Fibroblast of villous mesenchyme (primary cell): ENCODE measurements at places on chromosomes 16 and 17. TPM values are rescaled to one million over a fixed set of nuclear protein-coding genes. Genes with fewer than 3 reads are reported as not detected.

Gene RHOT1
- 29.0 and 48.8 TPM in 2 replicates for total RNA-seq

Gene SDK2
- under 0.01 TPM in 2 replicates for total RNA-seq

Gene ABCC3
- total RNA-seq: 14.5 and 39.3 TPM in 2 replicates

Gene TVP23A
- total RNA-seq: not detected in 2 replicates

Gene CDH1
- total RNA-seq: under 0.01 TPM in 1 of 2 replicates, not detected in the other

Gene AARSD1
- 16.0 and 16.8 TPM in 2 replicates for total RNA-seq

Gene TTYH2
- total RNA-seq: 1.3 TPM in 2 replicates

Gene MYO15B
- total RNA-seq: 1.6 and 3.9 TPM in 2 replicates

Gene UMOD
- total RNA-seq: not detected in 2 replicates

Gene TMEM235
- total RNA-seq: not detected in 2 replicates

Gene NOD2
- not detected in 2 replicates for total RNA-seq

Gene RBFOX1
- total RNA-seq: not detected in 2 replicates

Gene CAPNS2
- 1.3 and 2.6 TPM in 2 replicates for total RNA-seq

Gene DDX5
- total RNA-seq: 335 and 361 TPM in 2 replicates

Gene NPW
- 0.32 and 1.3 TPM in 2 replicates for total RNA-seq

Gene KRT20
- total RNA-seq: not detected in 2 replicates

Gene RCVRN
- not detected in 2 replicates for total RNA-seq

Gene FN3K
- 2.2 and 2.9 TPM in 2 replicates for total RNA-seq

Gene KRTAP9-4
- not detected in 2 replicates for total RNA-seq

Gene FBXW10B
- total RNA-seq: under 0.01 and 0.43 TPM in 2 replicates

Gene POLDIP2
- total RNA-seq: 85.5 and 88.9 TPM in 2 replicates

Gene NPIPA3
- 0.32 and 0.43 TPM in 2 replicates for total RNA-seq

Gene FOXJ1
- total RNA-seq: not detected in 2 replicates

Gene CBFA2T3
- not detected in 2 replicates for total RNA-seq

Gene PPM1E
- total RNA-seq: under 0.01 TPM in 2 replicates

Gene DHRS7C
- not detected in 2 replicates for total RNA-seq

Gene TP53TG3F
- under 0.01 TPM in 1 of 2 replicates, not detected in the other for total RNA-seq

Gene SRCIN1
- not detected in 2 replicates for total RNA-seq

Gene CHST4
- not detected in 2 replicates for total RNA-seq

Gene PIPOX
- 1.7 and 2.9 TPM in 2 replicates for total RNA-seq

Gene MRPS23
- 18.7 and 22.0 TPM in 2 replicates for total RNA-seq
